ENCODE measurements at places on chromosomes 1 and 21.
A peak's percentile ranks its signal among the peaks of the same experiment; 100 is the strongest.

GRCh38 chr1:117828201-117828600, 101.2 kb downstream of the GDAP2 start:
- DNase-seq = no peak

- no peak for DNase-seq
These were observed 2.3 kb downstream of the KCNC4 start for GRCh38 chr1:110212169-110213142.

GRCh38 chr1:213268221-213268620, 217.2 kb downstream of the RPS6KC1 start:
- DNase-seq = no peak

DNA sequence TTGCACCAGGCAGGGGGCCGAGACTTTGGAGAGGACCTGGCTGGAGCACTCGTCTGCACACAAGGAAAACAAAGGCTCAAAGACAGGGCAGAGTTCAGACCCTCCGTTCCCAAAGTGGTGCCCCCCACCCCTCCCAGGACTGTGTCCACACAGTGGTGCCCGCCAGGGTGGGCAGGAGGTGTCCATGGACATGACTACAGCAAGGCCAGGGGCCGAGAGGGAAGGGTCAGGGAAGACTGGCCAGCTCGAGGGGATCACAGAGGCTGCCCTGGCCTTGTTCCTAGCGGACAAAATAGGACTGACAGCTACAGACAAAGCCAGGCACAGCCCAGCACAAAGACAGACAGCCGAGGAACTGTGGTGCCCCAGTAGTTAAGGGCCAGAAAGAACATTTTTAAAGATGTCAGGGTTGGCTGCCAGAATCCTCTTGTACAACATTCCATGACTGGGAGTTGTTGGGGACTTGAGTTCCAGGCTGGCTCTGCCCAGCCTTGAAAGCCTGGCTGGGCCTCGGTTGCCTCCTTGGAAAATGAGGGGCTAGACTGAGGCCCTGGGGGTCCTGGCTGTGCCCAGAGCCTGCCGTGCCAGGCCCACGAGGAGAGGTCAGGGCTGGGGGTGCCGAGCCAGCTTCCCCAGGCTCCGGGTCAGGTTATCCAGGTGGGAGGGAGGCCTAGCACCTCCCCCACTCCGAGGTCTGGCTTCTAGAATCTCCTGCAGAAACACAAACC, 63.7 kb downstream of the SLX9 start:
- no peak for DNase-seq

DNA sequence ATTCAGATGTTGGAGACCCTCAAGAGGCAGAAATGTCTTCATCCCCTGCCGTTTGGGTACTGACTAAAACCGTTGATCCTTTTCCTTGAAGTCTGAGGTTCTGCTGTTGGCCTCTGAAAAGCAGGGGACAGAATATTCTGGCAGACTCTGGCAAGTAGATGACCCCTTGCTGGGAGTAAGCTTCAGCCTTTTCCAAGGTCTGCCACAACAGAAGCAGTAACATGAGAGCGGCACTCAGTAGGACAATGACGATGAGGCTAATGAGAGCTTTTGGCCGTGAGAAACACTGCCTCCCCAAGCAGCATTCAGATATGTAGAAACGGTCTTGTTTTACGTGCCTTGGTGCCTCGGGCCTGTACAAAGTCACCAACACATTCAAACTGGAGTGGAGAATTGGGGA, 143.7 kb downstream of the ST6GALNAC5 start:
- no peak for DNase-seq

GRCh38 chr1:248834343-248834940, 3.6 kb upstream of the ZNF672 start:
- no peak for DNase-seq

GRCh38 chr1:37513795-37514349, 694 bp downstream of the MEAF6 start:
- DNase-seq = peak; percentile 48

DNA sequence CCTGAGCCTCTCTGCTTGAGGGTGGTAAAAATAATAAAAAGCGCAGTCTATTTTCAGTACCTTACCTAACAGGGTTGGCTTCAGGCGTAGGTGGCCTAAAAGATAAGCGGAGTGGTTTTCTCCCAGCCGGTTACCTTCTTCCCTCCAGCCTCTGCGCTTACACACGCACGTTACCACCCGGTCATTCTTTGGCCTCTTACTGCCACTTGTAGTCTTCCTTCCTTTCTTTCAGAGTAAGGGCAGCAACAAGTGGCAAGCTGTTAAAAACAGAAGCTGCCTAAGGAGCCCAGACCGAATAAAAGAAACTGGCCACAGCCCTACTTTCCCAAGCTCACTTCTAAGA, 35.4 kb downstream of the CLCA1 start:
- no peak for DNase-seq

- no peak for DNase-seq
These were observed 66.6 kb downstream of the TPR start for GRCh38 chr1:186308264-186309060.

DNA sequence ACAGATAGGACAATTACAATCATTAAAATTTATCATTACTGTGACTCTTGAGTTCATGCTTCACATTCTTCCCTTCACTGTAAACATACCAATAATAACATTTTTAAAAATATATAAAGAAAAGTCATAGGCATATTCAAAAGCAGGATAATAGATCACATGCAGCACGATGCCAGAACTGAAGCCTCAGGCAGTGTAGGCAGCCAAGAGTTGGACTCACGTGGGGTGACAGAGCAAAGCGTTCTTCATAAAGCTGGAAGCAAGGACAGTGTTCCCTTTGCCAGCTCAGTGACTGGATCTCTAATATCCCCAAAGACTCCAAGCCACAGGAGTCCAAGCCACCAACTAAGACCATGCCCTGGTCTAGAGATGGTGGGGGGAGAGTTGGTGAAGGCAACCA, 77.7 kb downstream of the ODF2L start:
- DNase-seq = no peak

DNA sequence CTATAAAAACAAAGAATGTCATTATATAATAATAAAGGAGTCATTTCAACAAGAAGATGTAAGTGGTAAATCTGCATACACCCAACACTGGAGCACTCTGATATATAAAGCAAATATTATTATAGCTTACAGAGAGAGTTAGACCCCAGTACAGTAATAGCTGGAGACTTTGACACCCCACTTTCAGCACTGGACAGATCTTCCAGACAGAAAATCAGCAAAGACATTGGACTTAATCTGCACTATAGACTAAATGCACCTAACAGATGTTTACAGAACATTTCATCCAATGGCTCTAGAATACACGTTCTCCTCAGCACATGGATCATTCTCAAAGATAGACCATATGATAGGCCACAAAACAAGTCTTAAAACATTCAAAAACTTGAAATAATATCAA, 20.0 kb upstream of the KCNH1 start:
- no peak for DNase-seq

DNA sequence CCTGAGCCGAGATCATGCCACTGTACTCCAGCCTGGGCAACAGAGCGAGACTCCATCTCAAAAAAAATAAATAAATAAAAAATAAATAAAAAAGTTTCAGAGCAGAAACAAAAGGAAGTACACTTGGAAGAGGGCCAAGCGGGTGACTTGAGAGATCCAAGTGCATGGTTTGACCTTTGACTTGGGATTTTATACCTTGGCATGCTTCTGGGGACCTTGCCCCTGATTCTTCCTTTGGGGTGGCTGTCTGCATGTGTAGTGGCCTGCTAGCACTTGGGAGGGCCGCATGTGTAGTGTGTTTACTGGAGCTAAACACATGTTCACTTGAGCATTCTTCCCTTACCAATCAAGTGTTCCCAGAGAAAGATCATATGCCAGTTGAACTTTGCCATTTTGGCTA, 114.0 kb downstream of the DTL start:
- no peak for DNase-seq

DNA sequence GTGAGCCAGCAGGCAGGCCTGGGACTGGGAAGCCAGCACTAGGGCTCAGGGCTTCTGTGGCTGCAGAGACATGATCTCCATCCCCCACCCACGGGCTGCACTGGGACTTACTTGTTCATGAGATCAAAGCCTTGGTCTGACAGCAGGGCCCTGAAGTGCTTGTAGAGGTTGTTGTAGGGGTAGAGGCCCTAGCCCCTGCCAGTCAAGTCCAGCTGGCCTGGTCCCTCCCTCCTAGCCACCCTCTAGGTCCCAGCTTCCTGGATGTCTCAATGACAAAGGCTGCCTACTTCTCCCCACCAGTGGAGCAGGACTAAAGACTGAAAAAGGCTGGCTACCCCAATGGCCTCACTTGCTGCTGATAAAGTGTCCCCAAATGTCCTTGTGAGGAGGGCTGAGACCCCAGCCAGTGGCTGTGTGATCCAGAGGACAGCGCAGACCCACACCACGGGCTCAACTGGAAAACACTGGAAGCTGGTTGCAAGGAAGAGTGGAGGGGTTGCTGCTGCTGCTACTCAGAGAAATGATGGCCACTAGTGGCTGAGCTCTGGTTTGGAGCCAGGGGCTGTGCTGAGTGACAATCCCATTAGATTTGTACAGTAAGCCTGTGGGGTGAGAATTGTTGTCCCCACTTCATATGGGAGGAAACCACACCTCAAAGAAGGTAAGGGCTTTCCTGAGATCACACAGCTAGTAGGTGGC, 1.4 kb downstream of the HTR1D start:
- DNase-seq = no peak

DNA sequence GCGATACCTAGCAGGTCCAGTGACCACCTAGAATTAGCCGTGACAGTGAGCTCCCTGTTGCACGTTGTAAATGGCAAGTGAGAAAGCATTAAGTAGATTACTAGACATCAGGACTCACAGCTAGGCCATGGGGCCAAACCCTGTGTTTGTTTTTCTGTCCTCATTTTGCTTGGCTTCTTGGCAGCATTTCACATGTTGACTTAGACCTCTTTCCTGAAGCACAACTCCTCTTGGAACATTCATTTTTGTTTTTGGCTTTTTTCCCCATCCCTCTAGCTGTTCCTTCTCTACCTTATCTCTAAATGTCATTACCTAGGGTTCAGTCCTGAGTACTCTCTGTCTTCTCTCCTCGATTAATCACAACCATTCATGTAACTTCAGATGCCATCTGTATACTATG, 16.9 kb upstream of the PTPN14 start:
- no peak for DNase-seq

- DNase-seq = no peak
These were observed 189.9 kb upstream of the BEND5 start for GRCh38 chr1:48966583-48966982.

GRCh38 chr1:212968368-212968863, 18.1 kb downstream of the VASH2 start:
- no peak for DNase-seq

DNA sequence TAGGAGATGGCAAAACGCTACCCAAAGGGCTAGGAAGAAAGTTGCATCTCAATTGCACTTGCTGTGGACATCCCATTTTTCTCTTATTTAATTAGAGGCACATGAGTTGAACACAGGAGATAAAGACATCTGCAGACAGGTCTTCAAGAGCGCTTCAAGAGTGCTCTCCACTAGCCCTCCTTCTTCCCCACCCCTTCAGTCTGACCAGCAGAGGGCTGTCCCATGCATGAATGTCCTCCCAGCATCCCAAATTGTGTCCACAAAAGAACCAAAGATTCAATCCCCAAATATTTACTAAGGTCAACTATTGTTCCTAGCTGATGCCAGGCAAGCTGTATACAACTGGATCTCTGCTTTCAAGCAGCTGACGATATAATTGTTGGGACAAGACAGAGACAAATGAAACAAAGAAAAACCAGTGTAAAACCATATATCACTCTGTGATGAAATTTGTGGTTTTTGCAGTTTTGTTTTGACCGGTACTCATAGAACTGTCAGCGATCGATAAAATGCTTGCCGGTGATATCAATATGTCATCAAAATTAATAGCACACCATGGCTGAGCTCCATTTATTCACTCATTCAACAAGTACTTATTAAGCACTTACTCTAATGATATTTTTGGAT, 174.2 kb downstream of the TNR start:
- DNase-seq = no peak

GRCh38 chr1:228259951-228260350, 52.1 kb downstream of the OBSCN start:
- DNase-seq = no peak

- no peak for DNase-seq
These were observed 4.0 kb upstream of the CDA start for GRCh38 chr1:20584890-20585289.

- DNase-seq = no peak
These were observed 42.4 kb upstream of the GRHL3 start for GRCh38 chr1:24276791-24277190.

- DNase-seq = no peak
These were observed 197.1 kb downstream of the AJAP1 start for GRCh38 chr1:4851385-4852065.

- no peak for DNase-seq
These were observed 40.1 kb downstream of the SYT6 start for GRCh38 chr1:114113411-114114184.

GRCh38 chr1:202571719-202572339, 138.4 kb downstream of the SYT2 start:
- DNase-seq = no peak

GRCh38 chr1:32870615-32871363, at the start of gene FNDC5:
Gene FNDC5 (minus strand): TSS chr1:32870912.
- DNase-seq = no peak

- DNase-seq = no peak
These were observed 121.2 kb downstream of the HMGB4 start for GRCh38 chr1:33984906-33985565.

DNA sequence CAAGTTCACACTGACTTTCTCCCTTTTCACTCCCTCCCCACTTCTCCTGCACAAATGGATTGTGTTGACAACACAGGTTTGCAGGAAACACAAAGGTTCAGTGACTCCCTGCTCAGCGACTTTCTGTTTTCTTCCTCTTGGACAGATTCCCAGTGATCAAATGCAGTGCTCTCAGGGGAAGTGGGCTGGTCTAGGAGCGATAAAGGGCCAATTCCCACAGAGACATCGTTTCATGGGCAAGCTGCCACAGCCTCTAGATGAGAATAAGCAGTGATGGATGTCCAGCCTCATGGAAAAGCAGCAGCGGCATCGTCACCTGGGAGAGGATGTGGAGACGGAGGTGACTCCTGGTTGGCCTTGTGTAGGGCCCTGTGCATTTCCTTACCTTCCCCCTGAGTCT, 30.6 kb downstream of the FYB2 start:
- DNase-seq = no peak

GRCh38 chr1:228185641-228185965, 20.0 kb downstream of the IBA57 start:
- no peak for DNase-seq

DNA sequence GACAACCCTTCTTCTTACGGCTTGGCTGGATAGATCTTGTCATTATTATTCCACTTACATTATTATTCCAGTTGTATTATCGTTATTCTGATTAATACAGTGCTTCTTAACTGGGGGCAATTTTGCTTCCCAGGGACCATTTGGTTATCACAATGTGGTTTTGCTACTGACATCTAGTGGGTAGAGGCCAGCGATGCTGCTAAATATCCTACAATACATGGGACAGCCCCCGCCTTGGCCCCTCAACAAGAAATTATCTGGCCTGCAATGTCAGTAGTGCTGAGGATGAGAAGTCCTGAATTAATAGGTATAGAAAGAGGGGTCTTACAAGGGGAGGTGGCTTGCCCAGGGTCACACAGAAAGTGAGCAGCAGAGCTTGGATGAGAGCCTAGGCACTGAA, 105.6 kb downstream of the PTPRU start:
- DNase-seq = no peak

- DNase-seq = peak; percentile 27
These were observed 46.1 kb upstream of the BACE2 start for GRCh38 chr21:41121785-41122415.

- no peak for DNase-seq
These were observed 5.8 kb downstream of the KIAA1614 start for GRCh38 chr1:180918519-180918918.
